Mesothelial cell of epicardium (in vitro differentiated cells): ENCODE measurements at places on chromosomes 6 and 20.

DNA sequence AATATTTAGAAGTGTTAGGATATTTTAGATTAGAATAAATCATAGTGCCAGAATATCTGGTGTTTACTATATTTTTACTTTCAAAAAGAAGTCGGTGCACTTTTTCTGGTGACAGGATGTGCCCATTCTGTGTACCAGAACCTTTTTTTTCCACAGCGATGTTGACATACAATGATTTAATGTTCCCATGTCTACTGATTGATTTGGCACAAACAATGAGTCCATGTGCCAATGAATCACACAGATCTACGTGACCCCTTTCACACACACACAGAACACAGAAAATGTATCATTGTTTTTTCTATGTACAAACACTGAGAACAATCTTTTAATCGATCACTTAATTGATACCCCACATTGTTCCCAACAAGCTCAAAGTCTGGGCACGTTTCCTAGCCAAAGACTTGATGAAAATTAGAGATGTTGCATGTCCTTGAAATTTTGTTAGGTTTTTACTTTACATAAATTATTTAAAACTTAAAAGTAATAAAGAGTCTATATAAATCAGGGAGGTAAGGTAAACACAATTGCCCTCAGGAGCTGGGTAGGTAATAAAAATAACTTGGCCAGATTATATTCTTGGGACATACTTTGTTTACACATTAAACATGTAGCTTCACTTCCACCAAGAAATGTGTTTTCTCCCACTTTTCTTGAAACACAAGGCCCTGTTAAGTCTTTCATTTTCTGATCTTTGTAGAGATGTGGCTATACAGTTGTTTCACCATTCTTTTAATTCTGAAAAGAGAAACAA, 36.4 kb upstream of the SOX4 start:
- DNase-seq = no peak

DNA sequence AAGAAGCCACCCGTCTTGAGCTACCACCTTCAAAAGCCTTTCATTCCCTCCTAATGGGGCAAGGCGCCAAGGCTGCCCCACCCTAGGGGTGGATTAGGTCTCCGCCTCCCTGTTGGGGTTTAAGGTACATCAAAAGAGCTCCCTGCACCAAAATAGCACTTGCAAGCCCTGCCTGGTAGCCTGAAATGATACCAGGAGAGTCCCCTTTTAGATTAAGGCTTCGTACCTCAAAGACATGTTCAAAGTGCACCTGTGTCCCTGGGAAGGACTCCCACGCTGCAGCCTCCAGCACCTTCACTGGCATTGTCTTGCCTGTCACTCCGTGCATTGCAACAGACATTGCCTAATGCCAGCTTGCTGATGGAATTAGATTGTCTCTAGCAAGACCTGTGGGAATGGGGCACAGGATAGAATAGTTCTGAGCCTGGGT, 15.7 kb upstream of the CDKN1A start:
- no peak for DNase-seq

GRCh38 chr6:16481697-16482399, 243.5 kb downstream of the GMPR start:
- no peak for DNase-seq

- DNase-seq = no peak
Observed at GRCh38 chr20:20371083-20371482, 3.2 kb downstream of the INSM1 start.

- no peak for DNase-seq
Observed at GRCh38 chr6:15987569-15987968, 141.3 kb upstream of the MYLIP start.
